ENCODE measurements at places on chromosomes 2 and 18.

GRCh38 chr2:172484706-172485105 lies 57.3 kb downstream of the ITGA6 start:
- DNase-seq: no peak

DNA sequence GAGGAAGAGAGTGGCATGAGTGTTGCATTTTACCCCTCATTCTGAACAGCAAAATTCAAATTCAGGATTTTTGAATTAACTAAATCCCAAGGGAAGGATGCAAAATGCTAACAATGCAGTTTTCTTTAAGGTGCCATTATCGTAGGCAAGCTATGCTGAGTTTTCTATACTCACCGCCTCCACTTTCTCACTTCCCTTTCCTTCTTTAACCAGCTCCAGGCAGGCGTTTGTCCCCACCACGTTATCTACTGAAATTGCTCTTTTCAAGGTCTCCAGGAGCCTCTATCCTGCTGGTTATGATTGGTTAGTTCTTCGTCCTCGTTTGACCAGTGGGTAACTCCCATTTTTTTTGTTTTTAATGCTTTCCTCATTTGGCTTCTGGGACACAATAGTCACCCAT lies 1.8 kb upstream of the CPO start:
- DNase-seq: no peak

GRCh38 chr18:66159451-66159850 lies 408.6 kb downstream of the CDH7 start:
- DNase-seq: no peak

GRCh38 chr2:102279391-102279735 lies 32.0 kb upstream of the IL1RL1 start:
- no peak for DNase-seq

DNA sequence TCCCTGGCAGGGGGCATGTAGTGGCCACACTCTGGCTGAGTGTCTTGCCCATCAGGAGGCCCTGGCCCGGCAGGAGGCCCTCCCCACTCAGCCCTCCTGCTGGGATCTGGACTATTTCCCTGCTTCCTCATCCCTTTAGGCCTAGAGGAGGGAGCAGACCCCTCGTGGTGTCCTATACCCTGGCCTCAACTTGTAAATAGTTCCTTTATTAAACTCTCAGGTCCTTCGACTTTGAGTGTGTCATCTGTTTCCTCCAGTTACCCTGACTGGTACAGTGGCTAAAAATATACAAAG lies 166.7 kb upstream of the GLI2 start:
- DNase-seq: no peak

- peak; percentile 90 for DNase-seq
Measured at GRCh38 chr2:102489646-102490045, 16.6 kb downstream of the SLC9A4 start.

DNA sequence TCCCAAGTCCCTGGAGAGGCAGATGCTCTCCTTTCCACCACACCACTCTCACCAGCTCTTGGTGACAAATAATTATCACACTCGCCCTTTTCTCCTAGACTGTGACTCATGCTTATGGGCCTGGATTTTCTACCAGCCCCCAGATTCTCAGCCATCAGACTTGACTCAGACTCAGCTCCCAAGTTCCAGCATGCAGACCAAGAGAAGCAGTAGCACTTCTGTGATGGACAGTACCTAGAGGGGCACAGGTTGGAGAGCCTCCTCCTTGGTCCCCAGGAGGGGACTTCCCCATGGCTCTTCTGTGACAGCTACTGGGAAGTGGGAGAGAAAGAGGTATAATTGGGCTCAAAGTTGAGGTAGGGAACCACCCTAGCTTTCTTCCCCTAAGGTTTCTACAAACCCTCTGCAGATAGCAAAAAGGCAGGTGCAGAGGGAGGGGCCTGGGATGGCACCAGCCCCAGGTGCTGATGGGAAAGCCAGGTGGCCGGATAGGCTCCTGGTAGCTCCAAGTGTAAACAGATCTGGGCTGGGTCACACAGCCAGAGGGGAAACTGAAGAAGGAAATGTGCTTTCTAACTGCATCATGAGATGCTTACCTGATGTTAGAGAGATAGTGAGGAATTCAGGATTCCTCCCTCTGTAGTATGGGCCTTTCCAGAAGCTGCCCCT lies 4.1 kb downstream of the TCF23 start:
- no peak for DNase-seq

DNA sequence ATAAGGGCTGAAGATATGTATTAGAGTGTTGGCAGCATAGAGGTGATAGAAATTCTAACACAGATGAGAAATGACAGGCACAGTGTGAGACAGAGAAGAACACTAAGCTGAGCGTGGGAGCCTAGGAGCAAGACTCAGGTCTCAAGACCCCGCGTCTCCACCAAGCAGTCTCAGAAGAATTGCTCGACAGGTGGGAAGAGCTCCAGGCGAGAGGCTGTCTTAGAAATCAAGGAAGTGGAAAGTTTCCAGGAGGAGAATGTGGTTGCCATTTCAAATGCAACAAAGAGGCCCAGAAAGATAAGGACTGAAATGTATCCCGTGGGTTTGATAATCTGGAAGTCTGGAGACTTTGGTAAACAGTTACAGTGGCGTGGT lies 31.5 kb upstream of the CAB39 start:
- DNase-seq: no peak

- no peak for DNase-seq
Measured at GRCh38 chr2:61011678-61012077, 5.8 kb upstream of the PEX13 start.

GRCh38 chr18:26685438-26686157 lies 137.2 kb upstream of the KCTD1 start:
- DNase-seq: no peak

- DNase-seq: no peak
Measured at GRCh38 chr18:21112140-21112473, 494 bp upstream of the ROCK1 start.

- no peak for DNase-seq
Measured at GRCh38 chr2:121237980-121238665, 46.9 kb downstream of the TFCP2L1 start.

GRCh38 chr2:70887550-70888246 lies 48.0 kb upstream of the ATP6V1B1 start:
- DNase-seq: no peak

All from AML-193 (cell line).